CD8-positive, alpha-beta memory T cell (primary cell): ENCODE measurements at places on chromosomes 2 and 18. TPM values are rescaled to one million over a fixed set of nuclear protein-coding genes. Genes with fewer than 3 reads are reported as not detected.

GRCh38 chr2:190683802-190684201 lies 34.9 kb downstream of the NAB1 start:
- DNase-seq = no peak

GRCh38 chr2:37721201-37721560 lies 49.7 kb upstream of the CDC42EP3 start:
- DNase-seq = no peak

- DNase-seq = no peak
These were observed 127.5 kb downstream of the LAMA3 start for GRCh38 chr18:23816740-23817139.

GRCh38 chr2:240481720-240482119 lies 46.3 kb downstream of the GPC1 start:
- no peak for DNase-seq

DNA sequence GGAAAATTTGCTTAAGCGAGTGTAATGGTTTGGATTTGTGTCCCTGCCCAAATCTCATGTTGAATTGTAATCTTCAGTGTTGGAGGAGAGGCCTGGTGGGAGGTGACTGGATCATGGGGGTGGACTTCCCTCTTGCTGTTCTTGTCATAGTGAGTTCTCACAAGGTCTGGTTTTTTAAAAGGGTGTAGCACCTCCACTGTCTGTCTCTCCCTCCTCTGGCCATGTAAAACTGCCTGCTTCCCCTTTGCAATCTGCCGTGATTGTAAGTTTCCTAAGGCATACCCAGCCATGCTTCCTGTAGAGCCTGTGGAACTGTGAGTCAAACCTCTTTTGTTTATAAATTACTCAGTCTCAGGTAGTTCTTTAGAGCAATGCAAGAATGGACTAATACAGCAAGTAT lies 6.6 kb downstream of the YIPF4 start:
- DNase-seq = no peak

DNA sequence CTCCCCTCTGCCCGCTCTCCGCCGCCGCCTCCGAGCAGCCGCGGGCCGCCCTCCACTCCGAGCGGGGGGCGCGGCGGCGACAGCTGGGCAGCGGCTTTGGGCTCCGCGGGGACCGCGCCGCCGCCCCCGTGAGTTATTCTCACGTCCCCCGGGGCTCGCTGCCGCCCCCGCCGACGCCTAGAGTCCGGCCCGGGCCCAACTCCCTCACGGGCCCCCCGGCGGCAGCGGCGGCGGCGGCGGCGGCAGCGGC lies 645 bp downstream of the MIB1 start:
- DNase-seq = no peak

GRCh38 chr2:13651684-13652131 lies 935.0 kb downstream of the TRIB2 start:
- DNase-seq = no peak

GRCh38 chr2:100753881-100754280 lies 66.1 kb upstream of the NPAS2 start:
- no peak for DNase-seq

GRCh38 chr2:236341721-236342120 lies 77.5 kb upstream of the ASB18 start:
- no peak for DNase-seq

DNA sequence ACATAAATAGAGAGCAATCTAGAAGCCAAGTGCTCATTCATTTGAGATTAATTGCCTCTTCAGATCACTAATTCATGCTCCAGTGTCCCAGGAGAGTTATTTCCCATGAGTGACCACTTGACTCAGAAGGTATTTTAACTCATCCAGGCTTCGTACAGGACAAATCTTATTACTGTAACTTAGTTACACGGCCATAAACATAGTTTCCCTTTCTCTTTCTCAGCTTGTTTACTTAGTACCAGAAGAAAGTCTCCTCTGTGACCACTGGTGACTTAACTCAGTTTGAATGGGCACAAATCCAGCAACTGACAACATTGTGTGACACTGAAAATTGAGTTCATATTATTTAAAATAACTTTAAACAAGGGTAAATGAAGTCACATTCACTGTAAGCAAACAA lies 25.3 kb downstream of the MMADHC start:
- no peak for DNase-seq

DNA sequence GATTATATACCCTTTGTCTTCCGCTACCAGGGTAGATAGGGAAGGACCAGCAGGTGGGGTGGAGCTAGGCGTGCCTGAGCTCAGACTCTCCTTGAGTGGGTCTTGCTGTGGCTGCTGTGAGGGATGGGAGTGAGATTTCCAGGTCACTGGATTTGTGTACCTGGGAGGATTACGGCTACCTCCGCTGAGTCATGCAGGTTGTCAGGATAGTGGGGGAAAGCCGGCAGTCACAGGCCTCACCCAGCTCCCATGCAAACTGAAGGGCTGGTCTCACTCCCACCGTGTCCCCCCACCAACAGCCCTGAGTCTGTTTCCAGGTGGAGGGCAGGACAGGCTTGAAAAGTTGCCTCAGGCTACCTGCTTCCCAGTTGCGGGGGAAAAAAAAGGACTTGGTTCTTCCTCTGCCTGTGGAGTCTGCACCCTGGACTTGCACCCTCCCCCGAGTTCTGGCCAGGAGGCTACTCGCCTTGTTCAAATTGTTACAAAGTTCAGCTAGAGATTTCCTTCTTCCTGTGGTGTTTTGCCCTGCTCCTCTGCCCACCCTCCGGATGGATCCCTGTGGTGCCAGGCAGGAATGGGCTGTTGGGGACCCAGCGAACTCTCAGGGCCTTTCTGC lies 268.3 kb downstream of the VAPA start:
- DNase-seq = no peak

GRCh38 chr2:105114551-105114950 lies 76.7 kb downstream of the MRPS9 start:
- no peak for DNase-seq

DNA sequence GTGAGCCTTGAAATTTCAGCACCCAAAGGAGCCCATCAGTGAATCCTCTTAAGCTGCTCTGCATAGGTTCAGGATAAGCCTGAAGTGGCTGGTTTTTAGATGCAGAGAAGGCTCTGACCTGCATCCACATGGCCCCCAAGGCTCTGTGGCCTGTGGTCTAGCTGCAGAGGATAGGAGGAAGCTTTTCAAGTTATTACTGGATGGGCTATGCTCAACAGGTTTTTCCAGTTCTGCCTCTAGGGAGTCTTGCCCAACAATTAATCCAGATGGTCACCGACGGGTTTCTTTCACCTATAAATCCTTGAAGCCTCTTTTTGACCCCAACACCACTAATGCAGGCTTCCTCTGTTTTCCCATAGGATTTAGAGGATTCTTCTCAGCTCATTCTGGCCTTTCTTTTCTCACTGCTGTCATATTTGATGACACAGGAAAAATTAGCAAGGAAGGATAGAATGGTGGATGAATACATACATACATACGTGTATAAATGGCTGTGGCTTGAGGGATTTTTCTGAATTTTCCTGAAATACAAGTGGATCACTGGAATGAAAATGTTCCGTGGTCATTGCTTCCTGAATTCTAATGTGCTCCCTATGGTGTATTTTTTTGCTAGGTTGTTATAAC lies 52.2 kb upstream of the BCL2L11 start:
- no peak for DNase-seq

DNA sequence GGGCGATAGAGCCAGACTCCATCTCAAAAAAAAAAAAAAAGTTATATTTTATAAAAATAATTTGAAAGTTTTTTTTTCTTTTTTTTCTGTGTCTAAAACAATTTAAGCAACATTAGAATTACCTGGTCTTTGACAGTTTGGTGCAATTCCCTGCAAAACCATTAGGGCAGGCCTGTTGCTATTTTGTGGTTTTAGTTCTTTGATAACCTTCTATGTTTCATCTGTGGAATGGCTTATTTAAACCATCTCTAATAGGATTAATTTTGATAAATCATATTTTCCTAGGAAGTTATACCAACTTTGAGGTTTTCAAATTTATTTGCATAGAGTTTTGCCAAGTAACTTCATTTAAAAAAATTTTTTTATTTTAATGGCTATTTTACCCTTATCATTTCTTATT lies 141.2 kb upstream of the TWIST2 start:
- no peak for DNase-seq

DNA sequence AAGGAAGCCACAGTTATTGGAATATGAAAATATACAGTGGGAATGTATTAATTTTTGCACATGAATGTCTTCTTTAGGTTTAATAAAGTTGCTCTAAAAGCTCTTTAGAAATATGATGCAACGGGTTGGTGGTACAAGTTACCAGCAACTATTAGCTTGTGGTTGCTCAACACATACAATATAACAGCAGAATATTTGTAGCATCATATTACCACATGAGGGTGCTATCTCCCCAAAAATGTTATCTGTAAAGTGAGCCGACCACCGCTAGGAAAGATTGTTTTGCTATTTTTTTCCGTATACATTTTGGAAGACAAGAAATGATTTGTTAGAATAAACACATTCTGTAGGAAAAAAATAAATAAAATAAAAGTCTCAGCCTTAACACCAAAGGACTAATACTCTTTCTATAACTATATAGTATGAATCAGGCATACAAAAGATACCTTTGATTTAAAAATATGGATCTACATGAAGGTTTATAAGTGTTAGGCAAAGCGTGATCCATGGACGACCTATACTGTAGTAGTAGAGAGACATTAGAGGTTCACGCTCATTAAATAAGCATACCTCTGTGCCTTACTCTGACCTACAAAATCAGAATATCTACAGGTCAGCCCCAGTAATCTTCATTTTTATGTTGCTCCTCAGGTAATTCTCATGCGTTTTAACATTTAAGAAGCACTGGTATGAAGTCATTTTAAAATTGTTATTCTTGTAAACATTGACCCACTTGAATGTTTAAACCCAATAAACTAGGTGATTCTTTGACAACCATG lies 1110.6 kb upstream of the ACVR2A start:
- DNase-seq = no peak

DNA sequence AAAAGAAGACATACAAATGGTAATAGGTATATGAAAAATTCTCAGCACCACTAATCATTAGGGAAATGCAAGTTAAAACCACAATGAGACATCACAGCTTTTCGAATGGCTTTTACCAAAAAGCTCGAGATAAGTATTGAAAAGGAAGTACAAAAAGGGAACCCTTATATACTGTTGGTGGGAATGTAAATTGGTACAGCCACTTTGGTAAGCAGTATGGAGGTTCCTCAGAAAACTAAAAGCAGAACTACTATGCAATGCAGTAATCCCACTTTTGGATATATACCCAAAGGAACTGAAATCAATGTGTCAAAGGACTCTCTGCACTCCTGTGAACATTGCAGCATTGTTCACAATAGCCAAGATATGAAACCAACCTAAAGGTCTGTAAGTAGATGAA lies 107.5 kb upstream of the SPATS2L start:
- DNase-seq = no peak

- DNase-seq = no peak
These were observed 37.1 kb upstream of the ZCCHC2 start for GRCh38 chr18:62485684-62486083.

DNA sequence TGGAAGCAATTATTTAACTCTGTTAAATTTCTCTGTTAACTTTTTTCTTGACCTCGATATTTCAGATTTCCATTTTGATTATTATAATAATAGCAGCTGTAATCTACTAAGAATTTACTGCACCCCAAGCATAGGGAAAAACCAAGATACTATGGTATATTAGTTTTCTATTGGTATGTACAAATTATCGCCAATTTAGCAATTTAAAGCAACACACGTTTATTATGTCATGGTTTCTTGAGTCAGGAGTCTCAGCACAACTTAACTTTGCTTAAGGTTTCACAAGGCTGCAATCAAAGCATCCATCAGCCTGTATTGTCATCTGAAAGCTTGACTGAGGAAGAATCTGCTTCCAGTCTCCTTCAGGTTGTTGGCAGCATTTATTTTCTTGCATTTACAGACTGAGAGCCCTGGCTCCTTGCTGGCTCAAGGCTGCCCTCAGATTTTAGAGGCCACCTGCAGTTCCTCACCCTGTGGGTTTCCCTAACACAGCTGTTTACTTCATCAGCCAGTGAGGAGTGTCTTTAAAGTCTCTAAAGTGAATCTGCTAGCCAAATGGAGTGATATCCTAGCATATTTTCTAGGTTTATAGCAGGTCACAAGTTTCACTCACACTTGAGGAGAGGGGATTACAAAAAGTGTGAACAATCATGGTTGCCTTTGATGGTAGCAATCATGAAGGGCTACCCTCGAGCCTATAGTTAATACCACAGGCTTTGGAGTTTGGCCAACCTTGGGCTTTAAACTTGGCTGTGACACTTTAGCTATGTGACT lies 4.4 kb upstream of the VPS54 start:
- no peak for DNase-seq

SLC19A3 gene
- total RNA-seq = not detected

CACNB4 gene
- total RNA-seq = 0.18 TPM

FSHR gene
- not detected for total RNA-seq

PPIL3 gene
- 31.0 TPM for total RNA-seq

MSTN gene
- total RNA-seq = not detected
